ENCODE measurements at places on chromosomes 12 and 14.

- no peak for DNase-seq
Measured at GRCh38 chr12:6234214-6234613, 34.0 kb downstream of the CD9 start.

GRCh38 chr14:90406384-90406798 is 9.6 kb downstream of the CALM1 start:
- no peak for DNase-seq

DNA sequence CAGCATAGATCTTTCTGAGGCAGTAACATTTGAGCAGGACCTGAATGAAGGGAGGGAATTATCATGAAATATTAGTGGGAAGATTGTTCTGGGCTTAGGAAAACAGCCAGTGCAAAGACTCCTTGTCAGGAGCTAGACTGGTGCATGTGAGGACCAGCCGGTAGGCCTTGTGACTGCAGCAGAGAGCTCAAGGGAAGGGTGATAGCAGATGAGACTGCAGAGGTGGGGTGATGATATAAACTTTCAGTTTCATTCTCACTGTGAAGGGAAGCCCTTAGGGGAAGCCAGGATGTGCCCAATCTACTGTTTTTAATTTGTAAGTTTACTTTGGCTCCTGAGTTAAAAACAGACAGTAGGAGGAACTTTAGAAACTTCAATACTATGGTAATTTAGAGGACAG is 12.4 kb downstream of the IL22 start:
- DNase-seq = no peak

DNA sequence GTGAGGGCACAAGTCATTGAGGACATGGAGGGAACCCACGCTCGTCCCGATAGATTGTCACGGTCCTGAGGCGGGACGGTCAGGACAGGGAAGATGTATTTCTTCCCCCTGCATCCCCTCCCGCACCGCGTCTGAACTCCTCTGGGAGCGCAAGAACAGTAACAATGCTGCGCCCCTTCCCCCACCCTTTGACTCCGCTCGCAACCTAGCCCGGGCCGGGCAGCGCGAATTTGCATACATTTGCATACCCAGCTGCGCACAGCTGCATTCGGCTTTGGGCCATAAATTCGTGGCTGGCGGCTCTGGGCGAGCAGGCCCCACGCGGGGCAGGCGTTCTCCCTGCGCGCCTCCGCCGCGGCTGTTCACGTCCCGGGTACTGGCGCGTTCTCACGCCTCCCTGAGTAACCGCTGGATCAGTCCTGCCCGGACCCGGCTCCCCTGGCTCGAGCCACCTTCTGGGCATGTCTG is 29.0 kb upstream of the SMUG1 start:
- DNase-seq = peak; percentile 53

GRCh38 chr12:109137055-109137454 is 20.7 kb downstream of the ACACB start:
- no peak for DNase-seq

DNA sequence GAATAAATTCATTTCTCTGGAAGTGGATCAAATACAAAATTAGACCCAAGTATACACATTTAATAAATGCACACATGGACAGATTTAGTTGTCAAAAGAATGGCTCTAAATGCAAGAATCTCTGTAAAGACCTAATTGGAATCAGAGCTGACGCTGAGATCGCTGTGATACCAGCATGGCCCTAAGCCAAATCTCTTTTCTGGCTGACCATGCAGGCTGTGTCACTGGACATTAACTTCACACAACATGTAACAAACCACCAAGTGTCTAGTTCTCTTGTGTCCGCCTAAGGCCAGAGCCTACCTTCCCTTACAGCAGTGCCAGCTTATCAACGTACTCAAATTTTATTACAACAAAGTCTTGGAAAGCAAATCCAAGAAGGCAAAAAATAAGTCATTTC is 127.5 kb downstream of the MED13L start:
- DNase-seq = peak; percentile 61

DNA sequence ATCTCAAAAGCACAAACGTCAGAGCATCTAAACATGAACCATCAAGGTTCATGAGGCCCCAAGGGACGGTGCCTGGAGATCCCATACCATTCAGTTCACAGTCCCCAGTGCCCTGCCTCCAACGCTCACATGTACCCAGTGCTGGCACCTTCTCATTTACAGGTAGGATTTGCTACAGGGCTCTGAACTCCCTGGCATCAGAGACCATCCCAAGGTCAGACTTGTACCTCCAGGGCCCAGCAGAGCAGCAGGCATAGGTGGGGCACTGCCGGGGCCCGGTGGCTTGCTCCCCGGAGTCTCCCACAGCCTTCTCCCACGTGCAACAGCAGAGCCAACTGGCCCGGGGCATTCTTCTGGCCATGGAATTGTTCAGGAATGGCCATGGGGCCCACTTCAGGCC is 114.8 kb downstream of the BCL11B start:
- DNase-seq = no peak

GRCh38 chr12:51951843-51952722 is 584 bp downstream of the ACVR1B start:
- peak; percentile 80 for DNase-seq

GRCh38 chr14:100664231-100664630 is 62.5 kb upstream of the DLK1 start:
- DNase-seq = no peak
